ENCODE measurements at places on chromosomes 5 and 9.

DNA sequence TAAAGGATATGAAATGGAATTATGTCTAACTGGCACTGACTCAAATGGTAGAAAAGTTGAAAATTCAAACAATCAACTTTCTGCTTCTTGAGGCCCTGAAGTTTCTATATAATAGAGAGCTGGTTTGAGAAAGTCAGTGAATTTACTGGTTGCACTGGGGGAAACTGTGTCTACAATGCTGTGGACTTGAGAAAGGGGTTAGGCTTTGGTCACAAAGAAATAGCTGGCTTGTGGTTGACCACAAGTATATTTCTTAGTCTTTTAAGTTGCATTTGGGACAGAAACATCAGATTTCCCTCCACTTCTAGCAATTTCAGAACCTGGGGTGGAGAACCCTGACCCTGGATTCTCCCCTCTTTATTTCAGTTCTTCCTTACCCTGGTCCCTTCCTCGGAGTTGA, 192.6 kb upstream of the ACTBL2 start:
- DNase-seq = no peak

DNA sequence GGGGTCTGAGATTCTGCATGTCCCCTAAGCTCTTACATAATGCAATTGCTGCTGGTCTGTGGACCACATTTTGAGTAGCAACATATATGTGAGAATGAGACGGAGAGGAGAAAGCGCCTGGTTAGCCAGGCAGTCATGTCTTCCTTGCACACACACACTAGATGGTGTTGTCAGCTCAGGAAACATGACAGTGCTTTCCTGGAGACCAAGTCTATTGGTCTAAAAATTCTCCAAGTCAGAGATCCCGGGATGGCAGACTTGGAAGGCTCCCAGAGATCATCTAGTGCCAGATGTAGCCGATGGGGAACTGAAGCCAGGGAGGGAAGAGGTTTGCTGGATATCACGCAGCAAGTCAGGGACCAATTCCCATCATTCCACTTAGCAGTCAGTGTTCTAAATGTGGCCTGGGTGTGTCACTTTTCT, 53.4 kb downstream of the GALNT12 start:
- peak; percentile 48 for DNase-seq

DNA sequence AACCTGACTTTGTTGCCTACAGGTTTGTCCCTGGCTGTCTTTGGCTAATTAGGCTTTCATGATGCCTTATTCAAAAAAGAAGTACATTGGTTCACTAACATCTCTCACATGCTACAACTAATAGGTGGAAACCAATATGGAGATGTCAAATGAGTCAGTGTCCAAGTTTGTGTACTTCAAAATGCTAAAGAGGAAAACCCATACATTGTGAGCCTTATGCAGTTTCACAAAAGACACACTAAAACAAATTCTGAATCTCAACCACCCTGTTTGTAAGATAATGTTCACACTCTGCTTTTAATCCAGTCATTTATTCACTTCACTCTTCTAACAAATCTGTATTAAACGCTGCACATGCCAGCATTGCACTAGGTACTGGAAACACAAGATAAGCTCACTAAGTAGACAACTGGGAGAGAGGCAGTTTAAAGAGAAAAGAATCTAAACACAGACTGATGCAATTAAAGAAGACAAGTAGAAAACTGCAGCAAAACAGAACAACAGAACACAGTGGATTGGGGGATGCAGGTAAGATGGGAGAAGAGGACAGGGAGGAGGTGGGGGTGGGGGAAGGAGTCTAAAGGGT, 104.1 kb downstream of the DROSHA start:
- no peak for DNase-seq

- peak; percentile 24 for DNase-seq
Measured at GRCh38 chr9:133320421-133320881, 15.5 kb downstream of the SURF6 start.

GRCh38 chr5:118889165-118889564, 99.2 kb downstream of the DTWD2 start:
- DNase-seq = no peak

DNA sequence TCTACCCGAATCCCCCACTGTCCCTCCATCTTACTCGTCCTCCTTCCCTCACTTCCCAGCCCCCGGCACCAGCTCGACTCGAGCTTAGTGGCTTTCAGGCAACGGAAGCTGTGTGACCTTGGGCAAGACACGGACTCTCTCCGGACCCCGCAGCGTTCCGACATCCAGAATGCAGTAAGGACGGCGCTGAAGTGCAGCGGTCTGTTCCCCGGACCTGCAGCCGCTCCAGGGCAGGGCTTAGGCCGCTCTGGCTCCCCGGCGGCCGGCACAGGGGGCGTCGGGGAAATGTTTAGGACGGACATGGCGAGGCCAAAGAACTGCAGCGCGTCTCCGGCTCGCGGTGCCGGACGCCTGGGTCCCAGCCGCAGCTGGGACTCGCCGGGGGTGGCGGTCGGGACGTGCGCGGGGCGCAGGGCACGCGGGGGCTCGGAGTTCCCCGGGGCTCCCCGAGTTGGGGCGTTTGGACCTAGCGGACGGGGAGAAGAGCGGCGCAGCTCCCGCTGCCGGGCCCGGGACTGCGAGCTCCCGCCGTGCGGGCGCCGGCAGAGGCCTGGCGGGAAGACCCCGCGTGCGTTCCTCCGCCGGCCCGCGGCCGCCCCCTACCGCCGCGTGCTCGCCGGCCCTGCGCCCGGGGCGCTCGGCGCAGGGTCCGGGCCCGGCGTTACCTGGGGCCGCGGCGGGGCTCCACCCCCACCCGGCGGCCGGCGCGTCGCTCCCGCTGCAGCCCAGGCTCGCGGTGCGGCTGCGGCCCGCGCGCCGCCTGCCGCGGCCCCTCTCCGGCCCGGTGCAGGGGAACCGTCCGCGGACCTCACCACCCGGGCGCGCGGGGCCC, 5.6 kb upstream of the RNF44 start:
- peak; percentile 39 for DNase-seq

GRCh38 chr9:17793713-17794622, 215.1 kb downstream of the SH3GL2 start:
- DNase-seq = peak; percentile 66

GRCh38 chr5:179268966-179269693, 76.1 kb downstream of the ADAMTS2 start:
- no peak for DNase-seq

DNA sequence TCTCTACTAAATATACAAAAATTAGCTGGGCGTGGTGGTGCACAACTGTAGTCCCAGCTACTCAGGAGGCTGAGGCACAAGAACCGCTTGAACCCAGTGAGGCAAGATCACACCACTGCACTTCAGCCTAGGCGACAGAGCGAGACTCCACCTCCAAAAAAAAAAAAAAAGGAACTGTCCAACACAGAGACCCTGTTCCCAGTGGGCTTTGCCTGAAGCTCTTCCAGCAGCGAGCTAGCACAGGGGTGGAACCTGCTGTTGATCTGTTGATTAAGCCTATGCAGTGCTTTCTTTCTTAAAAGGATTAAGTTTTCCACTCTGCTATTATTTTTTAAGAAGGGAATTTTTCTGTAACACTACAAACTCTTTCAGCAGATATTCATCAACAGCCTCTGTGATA, 171.0 kb upstream of the TUT7 start:
- no peak for DNase-seq

GRCh38 chr9:81431641-81432040, 257.7 kb downstream of the TLE1 start:
- no peak for DNase-seq

DNA sequence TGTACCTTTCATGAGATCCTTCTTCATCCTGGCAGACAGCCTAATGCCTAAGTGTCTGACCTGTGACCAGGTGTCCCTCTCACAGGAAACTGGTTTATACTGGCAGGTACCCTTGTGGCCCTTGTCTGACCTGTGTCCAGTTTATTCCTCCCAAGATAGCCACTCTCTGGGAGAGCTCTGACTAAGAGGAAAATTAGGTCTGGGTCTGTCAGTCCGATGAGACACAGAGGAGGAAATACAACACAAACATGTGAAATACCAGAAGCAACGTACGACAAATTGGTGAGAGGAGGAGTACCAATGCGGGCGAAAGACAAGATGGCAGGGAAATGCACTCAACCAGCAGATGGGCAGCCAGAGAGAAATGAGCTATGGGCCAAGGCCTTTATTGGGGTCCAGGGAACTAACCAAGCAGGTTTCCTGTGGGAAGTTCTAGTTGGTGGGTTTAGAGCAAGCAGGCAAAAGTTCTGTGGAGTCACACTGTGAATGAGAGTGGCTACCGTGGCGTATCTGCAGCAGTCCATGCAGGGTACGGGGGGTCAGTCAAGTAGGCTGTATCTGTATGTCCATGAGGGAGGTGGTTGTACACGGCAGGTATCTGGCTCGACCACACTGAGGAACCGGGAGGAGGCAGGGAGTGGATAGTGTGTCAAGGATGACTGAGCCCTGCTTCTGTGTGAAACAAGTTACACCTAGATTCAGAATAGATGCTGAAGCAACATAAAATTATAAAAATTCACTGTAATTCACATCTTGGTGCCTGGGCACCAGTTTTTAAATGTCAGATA, 109.0 kb downstream of the MLLT3 start:
- DNase-seq = no peak

- no peak for DNase-seq
Measured at GRCh38 chr5:178213748-178214151, 9.4 kb downstream of the HNRNPAB start.

DNA sequence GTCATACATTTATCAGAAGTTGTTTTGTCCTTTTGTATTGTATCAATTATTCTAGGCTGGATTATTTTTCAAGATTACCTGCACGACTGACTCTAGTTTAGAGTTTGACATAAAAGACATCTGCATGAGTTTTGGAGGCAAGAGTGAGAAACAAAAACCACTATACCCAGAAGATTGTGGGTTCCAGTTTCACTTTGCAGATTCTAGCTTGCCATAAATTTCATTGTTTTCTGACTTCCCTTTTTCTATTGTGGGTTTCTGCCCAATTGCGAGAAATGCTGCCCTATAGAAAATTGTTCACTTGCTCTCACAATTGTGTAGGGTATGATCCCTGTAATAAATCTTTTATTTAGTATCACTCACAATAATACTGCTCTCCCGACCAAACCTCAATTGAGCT, 1043.4 kb upstream of the CDH10 start:
- DNase-seq = no peak

Measured in A549 (cell line).